ENCODE measurements at places on chromosomes 2 and 18.

DNA sequence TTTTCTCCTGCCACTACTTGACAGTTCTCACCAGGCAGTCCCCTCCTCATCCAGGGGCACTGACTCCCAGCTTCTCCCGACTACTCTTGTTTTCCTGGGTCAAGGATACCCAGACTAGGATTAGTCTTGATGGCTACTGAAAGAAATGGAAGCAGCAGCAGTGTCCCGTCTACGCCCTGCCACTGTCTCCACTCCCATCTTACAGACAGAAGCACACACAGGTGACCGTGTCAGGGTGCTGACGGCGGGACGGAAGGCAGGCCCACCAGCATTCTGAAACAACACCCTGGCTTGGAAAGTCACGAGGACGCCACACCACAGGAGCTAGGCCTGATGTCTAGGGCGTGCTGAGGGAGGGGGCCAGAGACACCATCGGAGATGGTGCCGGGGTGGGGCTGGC lies 82.9 kb downstream of the KCTD1 start:
- no peak for DNase-seq

GRCh38 chr18:48404716-48405507 lies 4.3 kb downstream of the ZBTB7C start:
- no peak for DNase-seq

- no peak for DNase-seq
These were observed 455.7 kb downstream of the TSN start for GRCh38 chr2:122210898-122211856.

- DNase-seq, result no peak
These were observed 510.6 kb downstream of the SOX11 start for GRCh38 chr2:6202756-6203155.

DNA sequence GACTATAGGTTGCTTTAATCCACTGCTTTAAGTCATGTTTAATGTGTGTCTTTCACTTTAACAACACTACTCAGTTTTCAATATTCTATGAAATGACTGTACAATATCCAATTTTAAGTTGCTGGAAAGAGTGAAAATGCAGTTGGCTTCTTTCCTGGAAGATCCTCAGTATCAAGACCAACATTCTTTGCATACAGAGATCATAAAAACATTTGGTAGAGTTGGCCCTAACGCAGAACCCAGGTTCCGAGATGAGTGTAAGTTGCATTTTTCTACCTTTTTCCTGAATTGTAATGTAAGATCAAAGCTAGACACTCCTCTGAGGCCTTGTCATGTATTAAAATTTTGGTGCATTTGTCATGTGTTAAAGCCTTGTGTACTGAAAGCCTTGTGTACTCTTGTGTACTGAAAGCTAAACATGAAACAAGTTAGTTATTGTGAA lies 42.9 kb upstream of the TNFRSF11A start:
- DNase-seq, result no peak

DNA sequence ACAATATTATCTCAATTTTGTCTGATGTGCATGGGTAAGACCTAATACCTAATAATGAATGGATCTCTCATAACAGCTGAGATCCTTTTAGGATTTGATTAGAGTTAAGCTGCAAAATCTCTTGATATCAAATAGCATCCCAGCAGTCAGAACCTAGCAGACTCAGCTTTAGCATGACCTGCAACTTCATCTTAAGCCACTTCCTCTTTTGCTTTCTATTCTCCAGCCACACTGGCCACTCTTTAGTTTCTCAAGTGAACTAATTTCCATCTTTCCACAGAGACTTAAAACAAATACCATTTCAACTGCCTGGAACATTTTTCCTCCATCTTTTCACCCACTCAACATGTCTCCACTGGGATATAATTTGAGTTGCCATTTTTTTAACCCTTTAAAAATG lies 1251.6 kb upstream of the ZEB2 start:
- peak; percentile 43 for DNase-seq
